ENCODE measurements at places on chromosomes 7 and 10.

DNA sequence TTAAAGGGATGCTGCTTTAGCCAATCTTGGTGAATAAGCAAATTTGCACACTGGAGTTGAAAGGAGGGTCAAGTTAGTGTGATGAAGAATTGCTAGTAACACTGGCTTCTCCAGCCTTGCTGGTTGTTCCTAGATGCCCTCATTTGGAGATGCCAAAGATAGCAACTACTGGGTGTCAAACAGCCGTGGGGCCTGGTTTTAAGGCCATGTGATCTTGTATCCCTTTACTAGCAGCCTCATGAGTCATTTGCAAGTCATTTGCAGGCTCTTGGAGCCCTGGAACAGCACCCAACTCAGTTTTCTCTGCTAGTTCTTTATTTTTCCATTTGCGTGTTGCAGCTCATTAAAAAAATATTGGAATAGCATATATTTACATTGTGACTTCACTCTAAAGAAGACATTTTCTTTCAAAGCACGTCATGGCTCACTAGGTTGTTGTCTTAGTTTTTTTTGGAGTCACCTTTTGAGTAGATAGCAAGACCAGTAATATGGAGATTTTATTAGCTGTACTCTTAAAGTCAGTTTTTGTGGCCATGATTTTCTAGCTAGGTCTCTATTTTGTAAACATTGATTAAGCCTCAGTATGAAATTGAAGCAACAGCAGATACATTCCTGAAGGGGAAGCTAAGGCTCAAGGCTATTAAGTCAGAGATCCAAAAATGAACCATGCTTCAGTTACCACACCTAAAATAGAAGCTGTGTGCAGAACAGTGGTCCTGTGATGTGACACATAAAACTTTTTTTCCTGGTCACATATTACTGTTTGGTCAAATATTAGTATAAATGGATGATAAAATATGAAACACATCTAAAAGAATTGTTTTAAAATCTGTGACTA is 1.3 kb downstream of the LSMEM1 start:
- DNase-seq = no peak

- DNase-seq = no peak
These were observed 106.5 kb upstream of the ANLN start for GRCh38 chr7:36283181-36283580.

DNA sequence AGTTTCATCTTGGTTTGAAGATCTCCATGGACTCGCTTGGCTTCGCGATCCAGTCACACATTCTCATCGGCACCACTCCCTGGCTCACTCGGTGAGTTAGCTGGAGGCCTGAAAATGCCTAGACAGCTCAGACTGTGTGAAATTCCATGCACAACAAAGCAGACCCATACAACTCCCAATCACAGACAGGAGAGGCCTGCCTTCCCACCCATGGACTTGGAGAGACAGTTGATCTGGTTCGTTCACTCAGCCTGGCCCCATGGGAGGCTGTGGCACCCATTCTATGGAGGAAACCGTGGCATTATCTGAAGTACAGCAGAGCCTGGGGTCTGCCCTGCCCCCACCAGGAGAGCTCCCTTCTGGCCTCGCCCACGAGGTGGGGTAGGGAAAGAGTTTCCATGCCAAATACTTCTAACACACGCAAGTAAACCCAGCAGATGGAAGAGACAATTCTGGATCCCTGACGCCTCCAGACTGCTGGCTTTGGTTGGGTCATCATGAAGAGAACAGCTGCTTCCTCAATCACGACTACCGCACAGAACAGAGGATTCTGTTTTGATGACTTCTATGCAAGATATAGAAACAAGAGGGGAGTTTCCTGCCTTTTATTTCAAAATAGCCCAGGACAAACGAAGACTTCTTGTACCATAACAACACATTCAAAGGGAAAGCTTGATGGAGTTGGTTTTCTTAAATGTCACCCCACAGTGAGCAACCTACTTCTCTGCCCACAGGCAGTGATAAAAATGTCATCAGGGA is 15.9 kb downstream of the FAM53B start:
- no peak for DNase-seq

GRCh38 chr10:61464461-61465170 is 11.4 kb upstream of the TMEM26 start:
- no peak for DNase-seq

GRCh38 chr10:73506491-73506890 is 10.7 kb upstream of the PPP3CB start:
- no peak for DNase-seq

- DNase-seq = no peak
These were observed 153.7 kb downstream of the SH2D4B start for GRCh38 chr10:80691441-80691840.

DNA sequence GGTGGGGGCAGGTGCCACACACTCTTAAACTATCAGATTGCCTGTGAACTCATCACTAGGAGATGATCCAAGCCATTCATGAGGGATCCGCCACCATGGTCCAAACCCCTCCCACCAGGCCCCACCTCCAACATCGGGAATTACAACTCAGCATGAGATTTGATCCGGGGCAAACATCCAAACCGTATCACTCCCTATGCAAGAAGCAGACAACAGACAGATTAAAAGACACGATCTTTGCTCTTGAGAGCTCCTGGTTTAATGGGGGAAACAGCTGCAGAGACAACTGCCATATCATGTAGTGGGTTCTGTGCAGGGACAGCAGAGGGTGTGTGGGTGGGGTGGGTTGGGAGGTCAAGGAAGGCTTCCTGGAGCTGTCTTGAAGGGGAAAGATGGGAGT is 123.6 kb downstream of the EMX2 start:
- no peak for DNase-seq

GRCh38 chr7:50352751-50353150 is 48.2 kb downstream of the IKZF1 start:
- DNase-seq = no peak

DNA sequence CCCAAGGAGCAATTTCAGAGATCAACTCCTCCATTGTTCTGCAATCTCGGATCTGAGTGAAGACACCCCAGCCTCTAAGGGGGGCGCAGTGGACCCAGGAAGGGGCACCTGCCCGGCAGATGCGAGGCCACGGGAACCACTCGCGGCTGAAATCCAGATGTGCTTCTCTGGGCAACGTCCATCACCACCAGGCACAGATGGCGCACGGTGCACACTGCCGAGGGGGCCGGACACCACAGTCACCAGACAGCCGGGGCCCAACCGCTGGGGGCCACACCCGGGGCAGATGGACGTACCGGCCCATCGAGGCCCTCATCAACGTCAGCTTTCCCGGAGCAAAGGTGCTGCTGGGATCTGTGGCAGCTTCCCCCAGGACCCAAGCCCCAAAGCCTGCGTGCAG is 16.9 kb upstream of the ADGRA1 start:
- no peak for DNase-seq

DNA sequence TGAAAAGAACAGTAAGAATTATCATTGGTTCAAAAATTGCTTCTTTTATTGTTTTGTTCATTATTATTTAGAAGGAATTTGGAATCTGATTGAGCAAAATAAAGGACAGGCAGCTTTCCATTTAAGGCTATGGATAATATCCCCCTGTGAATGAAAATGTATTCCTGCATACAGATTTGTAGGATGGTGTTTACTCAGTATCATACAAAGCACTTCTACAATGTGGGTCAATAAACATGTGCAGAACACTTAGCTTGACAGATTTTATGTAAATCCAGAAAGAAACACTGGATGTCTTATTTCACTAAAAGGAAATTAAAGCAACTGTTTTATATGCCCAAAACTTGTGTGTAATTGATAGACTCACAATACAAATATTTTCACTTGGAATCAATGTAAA is 189.7 kb downstream of the THSD7A start:
- DNase-seq = no peak

GRCh38 chr7:152891160-152891621 is 131.6 kb downstream of the ACTR3B start:
- no peak for DNase-seq

- DNase-seq = no peak
These were observed 9.0 kb downstream of the GET4 start for GRCh38 chr7:885261-885892.

GRCh38 chr10:35685402-35685801 is 43.3 kb upstream of the FZD8 start:
- no peak for DNase-seq

GRCh38 chr10:21449288-21449966 is 76.1 kb downstream of the SKIDA1 start:
- DNase-seq = no peak

- DNase-seq = no peak
These were observed 20.8 kb downstream of the PRKAG2 start for GRCh38 chr7:151856098-151856497.

- DNase-seq = no peak
These were observed 31.7 kb downstream of the GRIFIN start for GRCh38 chr7:2444476-2444875.

- DNase-seq = no peak
These were observed 22.2 kb downstream of the YAE1 start for GRCh38 chr7:39588416-39588815.
